Amygdala (tissue), 56 donors: ENCODE measurements at places on chromosomes 12 and 14.
A peak's percentile ranks its signal among the peaks of the same experiment; 100 is the strongest.

DNA sequence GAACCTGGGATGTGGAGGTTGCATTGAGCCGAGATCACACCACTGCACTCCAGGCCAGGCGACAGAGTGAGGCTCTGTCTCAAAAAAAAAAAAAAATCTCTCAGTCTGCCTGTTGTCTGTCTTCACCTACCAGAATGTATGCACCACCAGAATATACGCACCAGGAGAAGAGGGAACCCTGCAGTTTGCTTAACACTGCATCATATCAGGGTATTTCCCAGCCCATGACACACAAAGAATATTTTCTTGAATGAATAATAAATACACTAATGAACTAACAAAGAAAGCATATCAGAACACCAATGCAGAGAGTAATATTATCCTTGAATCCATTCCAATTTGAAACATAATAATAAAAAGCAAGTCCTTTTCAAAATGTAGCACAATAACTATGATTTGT is 44.2 kb upstream of the FOXN3 start:
- DNase-seq = no peak

GRCh38 chr12:79547044-79547734 is 143.6 kb downstream of the PAWR start:
- DNase-seq = no peak

DNA sequence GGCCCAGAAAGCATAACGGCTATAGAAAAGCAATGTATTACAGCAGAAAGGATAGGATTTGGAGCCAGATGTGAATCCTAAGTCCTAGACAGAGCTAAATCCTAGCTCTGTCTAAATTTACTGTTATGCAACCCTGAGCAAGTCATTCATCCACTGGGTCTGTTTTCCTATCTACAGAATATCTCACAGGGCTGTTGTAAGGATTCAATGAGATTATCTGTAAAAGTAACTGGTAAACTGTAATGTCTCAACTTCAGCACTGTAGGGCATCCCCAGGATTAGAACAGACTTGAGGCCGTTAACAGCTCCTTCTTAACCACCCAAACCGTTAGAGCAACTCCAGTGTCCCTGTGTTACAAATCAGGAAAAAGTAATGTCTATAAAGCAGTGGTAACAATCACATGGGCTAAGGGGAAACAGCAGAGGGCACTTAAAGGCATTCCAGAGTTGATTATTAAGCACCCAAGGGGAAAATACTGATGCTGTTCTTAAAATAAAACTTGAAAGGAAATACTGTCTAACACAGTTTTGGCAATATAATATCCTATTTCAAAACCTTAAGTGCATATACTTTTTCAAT is 10.1 kb downstream of the GMFB start:
- DNase-seq = no peak

DNA sequence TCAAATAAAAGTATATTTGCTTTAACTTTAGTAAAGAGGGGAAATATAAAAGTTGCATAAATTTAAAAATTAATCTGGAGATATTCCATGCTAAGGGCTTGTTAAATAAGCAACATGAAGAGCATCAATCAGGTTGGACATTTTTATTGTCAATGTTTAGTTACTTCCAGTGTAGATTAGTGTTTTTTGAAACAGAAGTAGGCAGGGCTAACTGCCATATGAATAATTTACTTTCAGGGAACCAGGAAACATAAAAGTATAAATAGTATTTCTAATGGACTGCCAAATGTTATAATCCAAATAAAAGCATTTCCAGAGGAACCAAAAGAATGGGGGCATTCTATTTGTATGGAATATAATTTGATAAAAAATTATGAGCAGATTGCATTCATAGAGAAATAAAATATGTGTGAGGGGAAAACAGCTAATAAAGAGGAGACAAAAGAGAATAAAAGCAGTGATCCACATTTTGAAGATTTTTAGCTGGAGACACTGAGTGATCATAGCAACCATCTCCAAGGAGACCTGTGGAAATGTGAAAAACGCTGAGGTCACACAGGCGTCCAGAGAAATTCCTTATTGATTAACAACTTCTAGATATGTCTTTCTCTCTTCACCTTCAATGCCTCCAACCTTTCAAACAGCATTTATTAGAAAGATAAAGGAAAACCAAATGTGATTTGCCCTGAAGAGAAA is 70.8 kb downstream of the SRGAP1 start:
- no peak for DNase-seq

- no peak for DNase-seq
These were observed 42.8 kb downstream of the STXBP6 start for GRCh38 chr14:25006961-25007795.

- DNase-seq = peak; percentile 72
These were observed 1.6 kb upstream of the C12orf71 start for GRCh38 chr12:27083861-27084394.

DNA sequence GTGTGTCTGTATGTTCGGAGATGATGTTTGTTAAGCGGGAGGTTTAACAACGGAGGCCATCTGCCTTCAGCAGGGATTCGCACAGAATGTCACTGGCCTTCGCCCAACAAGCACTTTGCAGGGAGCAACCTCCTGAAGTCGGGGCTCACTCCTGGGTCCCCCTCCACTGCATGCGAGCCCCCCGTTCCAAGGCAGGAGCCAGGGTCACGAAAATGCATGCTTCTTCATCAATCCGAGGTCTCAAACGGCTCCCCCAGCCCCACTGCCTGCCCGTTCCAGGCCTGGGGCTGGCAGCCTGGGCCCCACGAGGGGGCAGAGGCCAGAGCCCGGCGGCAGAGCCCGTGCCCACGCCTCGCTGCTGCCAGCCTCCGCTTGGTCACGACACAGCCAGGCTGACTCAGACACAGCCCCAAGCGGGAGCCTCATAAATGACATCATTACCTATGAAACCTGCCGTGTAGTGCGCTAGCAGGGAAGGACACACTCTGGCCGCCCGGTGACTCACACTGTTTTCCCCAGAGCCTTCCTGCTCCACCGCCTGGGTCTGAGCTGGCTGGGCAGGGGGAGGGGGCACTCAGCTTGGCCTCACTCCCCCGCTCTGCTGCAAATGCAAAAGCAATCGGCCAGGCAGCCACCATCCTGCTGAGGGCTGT is 169.5 kb upstream of the RTL1 start:
- DNase-seq = no peak
